NCI-H187 treated with DMSO at 0.1 percent for 48 hours (cell line): ENCODE measurements at places on chromosomes 1 and 21.
A peak's percentile ranks its signal among the peaks of the same experiment; 100 is the strongest.

DNA sequence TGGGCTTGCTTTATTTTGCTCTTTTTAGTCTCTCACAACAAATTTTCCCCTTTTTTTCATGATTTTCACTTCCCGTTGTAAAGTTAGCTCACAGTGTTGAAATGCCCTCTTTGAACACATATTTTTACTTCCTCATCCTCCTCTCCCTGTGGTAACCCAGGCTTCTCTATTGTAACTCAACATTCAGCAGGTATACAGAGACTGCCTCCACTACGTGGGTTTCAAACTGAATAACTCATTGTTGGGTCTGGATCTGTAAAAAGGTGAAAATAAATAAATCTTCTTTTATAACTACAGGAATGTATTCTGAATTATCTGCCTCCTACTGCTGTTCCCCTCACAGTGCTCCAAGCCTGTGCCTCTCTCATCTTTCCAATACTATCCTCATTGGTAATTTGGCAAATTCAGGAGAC lies 166.4 kb downstream of the RUNX1 start:
- DNase-seq = no peak

GRCh38 chr1:59999006-59999405 lies 72.4 kb upstream of the CYP2J2 start:
- DNase-seq = no peak

DNA sequence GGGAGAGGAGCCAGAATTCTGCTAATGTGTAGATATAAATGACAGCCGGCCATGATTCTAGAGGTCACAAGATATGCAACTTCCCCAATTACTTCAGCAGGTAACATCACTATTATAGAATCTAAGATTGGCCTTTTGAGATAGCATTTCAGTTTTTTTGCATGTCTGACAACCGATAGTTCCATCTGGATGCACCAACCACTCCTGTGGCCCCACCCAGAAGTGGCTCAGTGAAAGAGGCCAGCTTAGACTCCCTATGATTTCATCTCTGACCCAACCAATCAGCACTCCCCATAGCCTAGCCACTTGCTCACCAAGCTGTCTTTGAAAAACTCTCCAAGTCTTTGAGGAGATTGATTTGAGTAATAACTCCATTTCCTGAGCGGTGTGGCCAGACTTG lies 30.3 kb upstream of the NUF2 start:
- DNase-seq = no peak

- DNase-seq = no peak
Measured at GRCh38 chr1:34419663-34420136, 243.0 kb downstream of the C1orf94 start.

DNA sequence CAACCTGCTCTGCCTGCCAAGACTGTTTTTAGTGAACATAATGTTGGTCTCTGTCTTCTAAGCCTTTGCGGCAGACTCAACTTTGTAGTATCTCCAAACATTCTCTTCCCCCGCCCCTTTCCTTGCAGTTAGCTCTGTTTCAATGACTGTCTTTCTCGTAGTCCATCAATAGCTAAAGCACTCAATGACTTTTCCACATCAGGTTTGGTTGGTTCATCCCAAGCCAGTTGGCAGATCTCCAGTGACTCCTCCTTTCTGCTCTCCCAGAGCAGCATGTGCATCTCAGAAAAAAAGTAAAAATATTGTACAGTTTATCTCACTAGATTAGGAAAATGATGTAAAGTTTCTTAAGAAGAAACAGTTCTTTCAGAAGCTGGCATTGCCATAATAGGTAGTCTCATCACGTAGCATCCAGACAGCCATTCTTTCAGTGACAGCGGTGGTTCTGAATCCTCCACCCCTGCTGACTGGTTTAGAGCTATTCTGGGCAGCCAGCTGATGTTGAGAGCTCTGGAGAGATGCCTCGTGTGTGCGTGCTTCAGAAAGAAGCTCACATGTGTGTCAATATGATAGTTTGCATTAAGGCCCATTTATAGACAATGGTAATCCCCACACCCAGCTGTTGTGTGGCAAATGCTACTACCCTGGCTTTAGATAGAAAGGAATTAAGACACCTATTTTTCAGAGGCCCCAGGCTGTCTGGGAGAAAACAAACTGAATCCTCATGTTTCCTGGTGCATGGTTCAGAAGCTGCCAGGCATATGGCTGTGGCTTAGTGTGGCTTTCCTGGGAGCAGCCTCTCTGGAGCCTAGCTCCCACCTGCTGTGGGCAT lies 53.2 kb downstream of the CNN3 start:
- peak; percentile 73 for DNase-seq

DNA sequence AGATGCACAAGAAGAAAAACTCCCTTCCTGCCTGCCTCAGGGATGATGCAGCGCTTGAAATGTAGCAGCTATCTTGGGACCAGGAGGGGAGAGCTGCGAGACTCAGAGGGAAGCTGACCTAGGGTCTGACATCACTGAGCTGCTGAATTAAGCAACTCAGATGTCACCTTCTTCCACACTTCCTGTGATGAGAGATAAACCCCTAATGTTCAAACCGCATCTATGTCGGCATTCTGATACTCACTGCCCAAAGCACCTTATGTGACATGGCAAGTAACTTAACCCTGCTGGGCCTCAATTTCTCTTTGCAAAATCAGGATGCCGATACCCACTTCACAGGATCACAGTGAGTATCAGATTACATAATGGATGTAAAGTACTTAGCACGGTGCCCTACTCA lies 9.1 kb upstream of the AK2 start:
- no peak for DNase-seq

DNA sequence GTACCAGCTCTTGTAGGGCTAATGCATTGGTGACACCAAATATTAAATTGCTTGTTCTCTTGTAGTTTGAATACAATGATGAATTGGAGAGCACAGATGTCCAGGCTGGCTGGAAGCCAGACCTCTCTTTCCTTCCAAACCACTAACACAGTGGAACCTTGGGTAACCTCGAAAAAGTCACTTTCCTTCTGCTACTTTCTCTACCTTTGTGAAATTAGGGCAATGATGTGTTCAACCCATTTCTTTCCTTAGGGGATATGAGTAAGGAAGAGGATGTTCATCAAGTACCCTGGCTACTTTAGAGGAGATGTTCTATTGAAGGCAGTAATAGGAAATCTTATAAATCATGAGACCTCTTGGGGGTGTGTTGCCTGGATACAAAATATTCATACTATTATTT lies 55.7 kb downstream of the XCL2 start:
- DNase-seq = no peak

- DNase-seq = no peak
Measured at GRCh38 chr1:196324345-196324744, 283.9 kb downstream of the KCNT2 start.

- no peak for DNase-seq
Measured at GRCh38 chr1:157652859-157653493, 47.6 kb downstream of the FCRL3 start.

- no peak for DNase-seq
Measured at GRCh38 chr1:184028854-184029623, 8.5 kb downstream of the COLGALT2 start.

- no peak for DNase-seq
Measured at GRCh38 chr1:155648207-155649147, 38.5 kb downstream of the MSTO1 start.
